T-helper 2 cell (primary cell): ENCODE measurements at places on chromosomes 4 and X.

GRCh38 chr4:94508806-94509205 is 57.1 kb downstream of the PDLIM5 start:
- DNase-seq: no peak

DNA sequence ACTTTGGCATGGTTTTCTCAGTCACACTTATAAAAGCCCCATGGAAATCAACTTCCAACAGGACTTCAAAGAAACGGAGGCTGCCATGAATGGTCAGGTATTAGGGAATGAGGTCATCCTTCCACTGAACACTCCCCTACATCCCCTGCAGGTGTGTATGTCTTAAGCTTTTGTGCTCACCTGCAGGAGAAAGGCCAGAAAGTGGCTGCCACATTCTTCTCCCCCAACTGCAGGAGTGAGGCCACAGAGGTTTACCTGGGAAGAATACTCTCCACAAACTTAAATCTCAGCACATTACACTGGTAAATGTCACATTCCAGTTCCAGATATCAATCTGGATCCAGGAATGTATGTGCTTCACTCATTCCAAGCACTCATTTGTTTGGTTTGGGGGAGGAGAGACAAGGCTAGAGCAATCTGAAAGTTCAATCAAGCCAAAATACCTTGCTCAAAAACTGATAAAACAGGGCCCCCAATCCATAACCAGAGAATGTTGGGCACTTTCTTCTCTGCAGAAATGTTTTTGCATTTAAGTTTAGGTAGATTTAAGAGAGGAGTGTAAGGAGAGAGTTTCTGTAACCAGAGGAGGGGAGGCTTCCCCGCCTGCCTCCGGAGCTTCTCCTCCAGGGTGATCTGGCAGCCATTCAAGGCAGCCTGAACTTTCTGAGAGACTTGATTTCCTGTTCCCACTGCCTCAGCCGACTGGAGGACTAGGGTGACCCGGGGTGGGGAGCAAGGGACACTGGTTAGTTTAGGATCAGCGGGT is 15.4 kb downstream of the FAM9C start:
- DNase-seq: no peak

DNA sequence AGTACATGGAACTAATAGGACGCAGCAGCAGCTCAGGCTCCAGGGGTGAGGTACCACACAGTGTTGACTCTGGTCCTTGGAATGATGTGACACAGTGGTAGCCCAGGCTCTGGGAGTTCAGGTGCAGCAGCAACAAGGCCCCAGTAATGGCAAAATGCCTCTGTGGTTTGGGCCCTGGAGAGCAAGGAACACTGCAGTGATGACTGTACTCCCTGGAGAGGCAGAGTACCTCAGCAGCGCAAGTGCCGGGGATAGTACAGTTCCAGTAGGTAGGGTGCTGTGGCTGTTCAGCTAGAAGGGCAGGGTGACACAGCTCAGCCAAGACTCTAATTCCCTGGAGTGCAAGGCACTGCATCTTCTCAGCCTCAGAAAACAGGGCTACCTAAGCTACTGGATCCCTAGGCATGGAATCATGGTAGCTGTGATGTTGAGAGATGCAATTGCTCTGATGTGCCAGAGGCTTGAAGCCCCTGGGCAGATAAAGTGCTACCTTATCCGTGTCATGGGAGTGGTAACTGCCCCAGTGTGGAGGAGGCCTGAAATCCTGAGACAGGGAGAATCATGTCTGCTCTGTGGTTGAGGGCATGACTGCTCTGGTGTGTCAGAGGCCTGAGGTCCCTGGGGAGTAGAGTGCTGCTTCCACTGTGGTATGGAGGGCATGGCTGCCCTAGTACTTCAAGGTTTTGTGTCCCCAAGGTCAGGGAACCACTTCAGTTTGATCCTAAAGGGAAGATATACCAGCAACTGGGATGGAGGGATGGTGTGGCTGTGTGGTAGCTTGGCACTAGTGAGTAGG is 55.2 kb downstream of the AREG start:
- no peak for DNase-seq

GRCh38 chr4:168522829-168523489 is 26.1 kb downstream of the PALLD start:
- no peak for DNase-seq

- no peak for DNase-seq
These were observed 34.4 kb upstream of the EFNB1 start for GRCh38 chrX:68794461-68794860.

DNA sequence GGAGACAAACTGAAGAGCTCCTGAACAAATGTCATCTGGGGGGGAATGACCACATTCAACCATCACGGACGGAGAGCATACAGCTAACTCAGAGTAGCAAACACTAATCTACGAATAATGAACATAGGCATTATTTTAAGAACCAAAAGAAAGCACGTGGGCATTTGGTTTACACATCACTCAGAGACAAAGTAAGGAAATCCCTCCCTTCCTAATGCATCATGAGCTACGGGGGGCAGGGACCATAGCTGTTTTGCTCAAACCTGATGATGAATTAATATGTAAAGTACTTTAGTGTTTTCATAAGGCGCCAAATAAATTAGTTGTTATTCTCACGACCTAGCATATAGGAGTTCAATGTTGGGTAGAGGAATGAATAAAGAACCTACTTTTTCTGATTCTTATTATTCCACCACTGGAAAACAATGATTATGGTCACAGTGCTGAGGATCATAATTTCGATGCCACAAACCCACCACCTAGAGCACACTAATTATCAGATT is 11.7 kb upstream of the TMEM156 start:
- no peak for DNase-seq

DNA sequence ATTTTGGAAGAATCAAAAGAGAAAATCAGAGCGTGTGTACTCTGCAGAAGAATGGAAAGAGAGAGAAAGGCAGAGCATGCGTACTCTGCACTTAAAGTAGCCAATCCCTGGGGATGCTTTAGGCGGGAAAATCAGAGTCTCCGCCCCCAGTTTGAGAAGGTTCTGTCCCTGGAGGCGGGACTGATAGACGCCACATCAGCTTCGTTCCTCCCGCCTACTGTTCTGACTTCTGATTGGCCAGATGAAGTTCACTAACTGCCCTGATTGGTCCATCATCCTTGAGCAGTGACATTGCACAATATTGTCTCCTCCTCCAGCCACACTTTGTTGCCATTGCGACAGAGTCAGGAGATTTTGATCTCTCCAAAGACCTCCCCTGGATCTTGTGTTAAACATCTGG is 23.8 kb downstream of the SSX1 start:
- no peak for DNase-seq

DNA sequence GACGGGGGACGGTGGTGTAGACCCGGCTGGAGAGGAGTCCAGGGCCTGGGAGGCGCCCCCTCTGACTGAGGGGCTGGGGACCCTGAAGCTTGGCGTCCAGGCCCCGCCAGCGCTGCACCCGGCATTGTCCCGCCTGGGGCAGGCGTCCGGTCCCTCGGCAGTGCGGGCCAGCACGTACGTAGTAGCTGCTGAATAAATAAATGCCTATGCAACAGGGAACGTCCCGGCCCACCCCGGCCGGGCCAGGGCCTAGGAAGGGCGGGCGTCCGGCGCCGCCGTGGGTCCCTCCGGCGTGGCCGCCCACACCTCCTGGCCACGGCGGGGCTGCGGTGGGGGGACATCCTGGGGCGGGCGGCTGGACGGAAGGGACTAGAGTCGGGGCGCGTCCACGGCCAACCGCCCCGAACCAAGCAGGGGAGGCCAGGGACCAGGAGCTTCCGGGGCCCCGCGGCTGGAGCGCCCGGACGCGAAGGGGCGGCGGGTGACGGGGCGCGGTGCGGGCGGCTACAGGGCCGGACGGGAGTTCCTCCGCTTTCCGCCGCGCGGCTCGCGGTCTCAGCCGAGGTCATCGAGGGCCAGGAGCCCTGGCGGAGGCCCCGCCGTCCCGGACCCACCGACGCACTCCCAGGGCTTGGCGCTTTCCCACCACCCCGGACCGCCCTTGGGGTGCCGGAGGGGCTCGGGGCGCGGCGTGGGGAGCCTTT is 886 bp upstream of the WWC2 start:
- no peak for DNase-seq

- DNase-seq: no peak
These were observed 100.8 kb downstream of the SHROOM3 start for GRCh38 chr4:76535603-76536372.

DNA sequence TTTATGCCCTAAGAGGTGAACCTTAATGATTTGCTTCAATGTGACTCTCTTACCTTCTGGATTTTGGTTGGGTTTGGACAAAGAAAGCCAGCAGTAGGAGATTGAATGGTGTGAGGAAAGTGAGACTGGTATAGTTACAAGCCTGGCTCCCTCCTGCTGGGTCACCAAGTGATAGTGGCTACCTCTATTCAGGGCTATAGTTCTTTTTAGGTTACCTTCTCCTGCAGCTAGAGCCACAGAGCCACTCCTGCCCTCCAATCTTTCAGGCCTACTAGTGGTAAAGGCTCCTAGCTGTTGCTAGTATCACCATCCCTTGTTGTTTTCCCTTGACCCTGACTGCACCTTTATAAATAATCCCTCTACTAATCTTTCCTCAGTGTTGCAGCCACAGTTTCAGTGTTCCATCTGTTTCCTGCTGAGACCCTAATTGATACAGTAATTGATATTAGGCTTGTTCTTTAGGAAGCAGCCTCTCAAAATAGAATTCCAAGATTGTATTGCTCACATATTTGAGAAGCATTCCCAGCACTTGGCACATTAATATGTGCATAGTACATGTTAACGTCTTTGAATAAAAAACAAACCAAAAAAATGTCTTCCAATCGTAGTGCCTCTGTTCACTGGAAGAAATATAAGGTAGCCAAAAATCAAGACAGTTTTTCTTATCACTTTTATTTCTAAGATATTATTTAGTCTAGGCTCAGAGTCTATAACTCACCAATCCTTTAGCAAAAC is 82.3 kb downstream of the SRPX start:
- DNase-seq: no peak

DNA sequence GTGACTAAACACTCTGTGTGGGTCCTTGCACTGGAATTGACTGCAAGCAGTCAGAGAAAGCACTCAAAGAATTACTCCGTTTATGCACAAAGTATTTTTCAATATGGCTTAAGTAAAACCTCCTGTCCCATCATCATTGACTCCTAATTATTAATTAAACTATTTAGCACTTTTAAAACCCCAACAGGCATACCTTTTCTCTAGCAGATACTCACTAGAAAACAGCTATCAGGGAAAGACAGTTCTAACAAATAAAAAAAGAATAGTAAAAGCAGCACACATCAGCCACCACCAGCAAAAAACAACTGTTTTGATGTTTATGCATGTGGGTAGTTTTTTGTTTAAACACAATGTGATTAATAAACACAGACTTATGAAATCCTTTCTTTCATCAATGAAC is 66.2 kb upstream of the GYPA start:
- DNase-seq: no peak

GRCh38 chr4:1600211-1600780 is 83.8 kb downstream of the FAM53A start:
- no peak for DNase-seq

GRCh38 chr4:74793757-74794381 is 454 bp downstream of the BTC start:
- DNase-seq: no peak

DNA sequence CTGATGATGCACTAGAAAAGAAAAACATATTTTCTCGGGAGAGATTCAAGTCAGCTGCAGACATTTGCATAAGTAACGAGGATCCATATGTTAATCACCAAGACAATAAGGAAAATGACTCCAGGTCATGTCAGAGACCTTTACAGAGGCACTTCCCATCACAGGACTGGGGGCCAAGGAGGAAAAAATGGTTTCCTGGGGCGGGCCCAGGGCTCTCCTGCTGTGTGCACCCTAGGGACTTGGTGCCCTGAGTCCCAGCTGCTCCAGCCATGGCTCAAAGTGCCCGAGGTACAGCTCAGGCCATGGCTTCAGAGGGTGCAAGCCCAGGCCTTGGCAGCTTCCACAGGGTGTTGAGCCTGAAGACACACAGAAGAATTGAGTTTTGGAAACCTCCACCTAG is 415.4 kb upstream of the FRG1 start:
- no peak for DNase-seq

- DNase-seq: no peak
These were observed 162.6 kb upstream of the INTU start for GRCh38 chr4:127469959-127470809.

DNA sequence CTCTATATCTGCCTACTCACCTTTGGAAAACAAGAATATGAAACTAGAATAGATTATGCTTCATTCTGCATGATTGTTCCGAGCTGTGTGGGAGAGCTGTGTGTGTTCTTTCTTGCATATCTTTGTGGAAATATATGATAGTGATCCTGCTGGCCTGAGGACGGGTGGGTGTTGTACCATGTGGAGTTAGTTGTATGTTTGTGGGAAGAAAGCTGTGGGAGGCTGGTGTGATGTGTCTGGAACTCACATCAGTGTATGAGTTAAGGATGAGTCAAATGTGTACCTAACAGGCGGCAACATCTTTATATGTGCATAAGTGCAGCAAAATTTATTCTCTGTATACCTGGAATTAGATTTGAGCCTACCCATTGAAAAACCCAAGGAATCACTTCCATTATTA is 208.1 kb upstream of the ADGRL3 start:
- no peak for DNase-seq

DNA sequence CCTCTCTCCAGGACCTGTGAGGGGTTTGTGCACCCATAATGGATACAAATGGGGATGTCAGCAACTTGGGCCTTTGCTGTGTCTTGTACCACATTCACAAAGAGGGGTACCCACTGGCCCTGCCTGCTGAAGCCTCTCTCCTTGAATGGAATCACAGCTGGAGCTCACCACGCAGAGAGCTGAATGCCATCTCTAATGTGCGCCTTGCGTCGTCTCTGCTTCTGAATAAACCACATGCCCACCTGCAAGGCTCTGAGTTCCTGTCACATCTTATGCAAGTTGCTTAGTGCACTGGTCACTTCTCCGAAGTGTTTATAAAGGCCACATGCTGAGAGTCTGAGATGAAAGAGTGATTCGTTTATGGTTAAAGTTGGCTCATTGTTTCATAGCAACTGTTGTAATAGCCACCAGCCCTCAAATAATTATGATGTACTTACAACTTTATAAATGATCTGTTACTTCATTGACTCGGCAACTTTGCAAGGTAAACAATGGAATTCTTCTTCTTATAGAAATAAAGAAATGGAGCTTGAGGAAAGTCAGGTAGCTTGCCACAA is 6.2 kb upstream of the PUDP start:
- no peak for DNase-seq

GRCh38 chr4:8370106-8370787 is 70.3 kb downstream of the ACOX3 start:
- no peak for DNase-seq

DNA sequence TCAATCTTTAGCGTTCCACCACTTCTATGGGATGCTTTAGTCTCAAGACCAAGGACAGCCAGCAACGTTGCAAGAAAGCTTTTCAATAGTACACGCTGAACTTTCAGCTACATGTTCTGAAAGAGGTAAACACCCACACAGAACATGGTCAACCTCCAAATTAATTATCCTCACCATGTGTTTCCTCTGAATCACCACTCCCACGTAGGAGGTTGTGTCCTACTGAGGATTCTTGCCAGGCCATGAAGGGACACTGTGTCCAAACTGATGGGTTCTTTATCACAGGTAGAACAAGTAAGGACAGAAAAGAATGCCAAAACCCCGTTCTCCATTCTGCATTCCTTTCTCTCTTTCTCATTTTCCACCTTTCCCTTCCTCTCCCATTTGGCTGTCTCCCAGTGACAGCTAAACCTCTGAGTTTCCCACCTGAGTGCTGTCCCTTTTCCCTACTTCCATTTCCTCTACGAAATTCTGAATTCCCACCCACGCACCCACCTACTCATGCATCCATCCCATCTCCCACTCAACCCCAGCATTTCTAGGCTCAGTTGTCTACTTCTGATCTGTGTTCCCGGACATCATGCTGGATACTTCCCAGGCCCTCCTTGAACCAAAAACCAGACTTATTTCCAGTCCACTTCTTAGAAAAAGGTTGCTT is 29.0 kb upstream of the GPM6B start:
- no peak for DNase-seq
